Stimulated activated CD4-positive, alpha-beta T cell treated with anti-CD3 and anti-CD28 coated beads, TNF-alpha, amount 100 ng/mL, for 4 hours (primary cell): ENCODE measurements at places on chromosomes 7 and 10.

DNA sequence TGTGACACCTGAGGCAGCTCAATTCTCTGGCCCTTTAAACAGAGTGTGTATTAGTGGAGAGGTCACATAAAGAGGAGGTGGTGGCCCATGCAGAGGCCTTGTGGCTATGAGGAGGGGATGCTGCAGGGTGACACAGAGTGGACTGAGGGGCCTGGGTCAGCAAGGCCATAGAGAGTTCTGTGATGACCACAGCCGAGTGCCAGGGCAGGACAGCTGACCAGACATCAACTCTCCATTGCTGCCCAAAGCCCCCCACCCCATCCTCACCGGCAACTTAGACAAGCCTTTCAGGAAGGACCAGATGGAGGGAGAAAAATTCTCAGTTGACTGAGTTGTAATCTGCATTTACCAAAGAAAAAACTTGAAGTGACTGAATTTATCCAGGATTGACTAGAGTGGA lies 378.1 kb downstream of the RPS24 start:
- DNase-seq = no peak

- DNase-seq = no peak
Observed at GRCh38 chr10:18737841-18738240, 78.6 kb downstream of the ARL5B start.

DNA sequence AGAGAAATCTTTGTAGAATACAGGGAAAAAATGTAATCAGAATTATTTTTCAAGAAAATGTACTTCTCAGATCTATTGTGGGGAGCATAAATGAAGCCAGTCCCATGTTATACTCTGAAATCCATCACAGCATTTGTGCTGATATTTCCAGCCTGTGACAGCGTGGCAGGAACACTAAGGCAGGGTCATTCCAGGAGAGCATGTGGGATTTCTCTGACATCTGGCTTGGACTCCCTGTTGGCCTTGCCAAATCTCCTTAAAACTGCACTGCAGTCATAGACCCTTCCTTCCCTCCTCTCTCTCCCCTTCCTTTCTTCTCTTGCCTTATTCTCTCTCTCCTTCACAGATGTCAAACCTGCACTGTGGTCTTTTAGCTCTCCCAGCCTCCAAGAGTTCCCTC lies 6.5 kb upstream of the TSPAN13 start:
- DNase-seq = no peak

- DNase-seq = no peak
Observed at GRCh38 chr7:121037957-121038716, 49.6 kb downstream of the CPED1 start.

- no peak for DNase-seq
Observed at GRCh38 chr7:130733931-130734814, at the start of gene KLF14. TSS of gene KLF14 (minus strand) at chr7:130734207. CDS start at chr7:130734033, 174 bp downstream.

- DNase-seq = no peak
Observed at GRCh38 chr7:132915647-132916046, 166.2 kb downstream of the CHCHD3 start.

DNA sequence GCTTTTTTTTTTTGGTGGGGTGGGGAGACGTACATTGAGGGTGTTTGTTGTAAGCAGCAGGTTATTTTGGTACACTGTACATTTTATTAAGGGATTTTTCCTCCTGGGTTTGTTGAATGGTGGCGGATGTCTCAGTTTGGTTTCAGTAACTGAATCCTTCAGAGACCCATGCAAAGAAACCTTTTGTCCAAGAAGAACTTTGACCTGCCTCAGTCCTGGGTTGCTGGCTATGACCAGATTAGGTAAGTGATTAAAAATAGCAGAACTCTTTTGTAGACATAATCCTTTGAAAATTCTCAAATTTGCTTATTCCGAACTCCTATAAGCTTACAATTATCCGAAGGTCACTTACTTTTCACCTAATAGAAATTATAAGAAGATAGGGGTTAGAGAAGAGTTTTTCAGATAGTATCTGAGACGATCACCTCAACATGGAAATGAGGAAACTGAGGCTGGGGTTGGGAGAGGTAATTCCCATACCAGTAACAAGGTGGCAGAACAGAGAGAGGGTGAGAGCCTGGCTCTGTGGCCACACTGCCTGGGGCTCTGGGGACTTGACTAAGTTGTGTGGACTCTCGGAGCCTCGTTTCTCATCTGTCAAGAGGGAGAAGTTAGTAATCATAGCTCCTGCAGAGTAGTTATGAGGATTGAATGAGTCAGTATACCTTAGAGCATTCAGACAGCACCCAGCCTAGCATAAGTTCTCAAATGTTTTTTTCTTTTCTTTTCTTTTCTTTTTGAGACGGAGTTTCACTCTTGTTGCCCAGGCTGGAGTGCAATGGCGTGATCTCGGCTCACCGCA lies 87.4 kb downstream of the CCNY start:
- no peak for DNase-seq

- DNase-seq = no peak
Observed at GRCh38 chr7:74455291-74455804, 1.6 kb downstream of the GTF2IRD1 start.

- no peak for DNase-seq
Observed at GRCh38 chr10:71266147-71266917, 52.7 kb upstream of the SLC29A3 start.

DNA sequence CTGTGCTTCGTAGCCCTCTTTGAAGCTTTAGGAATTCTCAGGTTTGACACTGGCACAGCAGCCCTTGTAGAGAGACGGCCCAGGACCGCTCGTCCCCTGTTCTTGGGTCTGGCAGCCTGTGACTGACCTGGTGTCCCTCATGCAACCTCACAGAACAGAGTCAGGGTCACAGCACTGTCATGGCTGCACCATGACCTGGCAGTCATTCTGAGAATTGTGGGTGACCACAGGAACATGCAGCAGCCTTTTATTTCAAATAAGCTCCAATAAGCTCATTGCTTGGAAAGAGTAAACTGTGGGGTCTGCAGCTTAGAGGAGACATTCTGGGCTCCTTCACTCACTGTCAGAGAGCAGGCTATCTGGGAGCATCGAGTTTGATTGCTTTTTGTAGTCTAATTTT lies 42.5 kb downstream of the MYO1G start:
- DNase-seq = no peak

DNA sequence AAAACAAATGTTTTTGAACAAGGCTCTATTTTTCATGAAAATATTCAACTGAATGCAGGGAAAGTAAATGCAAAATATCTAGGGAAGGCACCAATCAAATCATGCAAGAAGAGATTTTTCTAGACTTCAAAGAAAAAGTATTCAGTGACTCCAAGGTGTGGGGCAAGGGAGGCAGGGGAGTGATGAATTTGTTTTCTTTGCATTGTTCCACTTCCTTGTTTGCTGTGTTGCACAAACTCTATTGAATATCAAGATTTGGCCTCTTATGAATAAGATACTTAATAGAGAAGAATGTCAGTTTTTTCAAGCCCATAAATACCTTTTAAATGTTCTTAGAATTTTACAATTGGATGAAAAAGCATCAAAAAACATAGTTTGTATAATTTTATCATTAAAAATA lies 26.4 kb downstream of the STEAP1 start:
- no peak for DNase-seq

- no peak for DNase-seq
Observed at GRCh38 chr10:78905957-78906308, 162.8 kb upstream of the ZMIZ1 start.

GRCh38 chr10:103688491-103688890 lies 166.9 kb downstream of the SH3PXD2A start:
- DNase-seq = no peak

- no peak for DNase-seq
Observed at GRCh38 chr10:129108994-129109393, 358.0 kb upstream of the MGMT start.
